ENCODE measurements at places on chromosomes 12 and 14. TPM values are rescaled to one million over a fixed set of nuclear protein-coding genes. Genes with fewer than 3 reads are reported as not detected.

Gene EPS8
- total RNA-seq: 108 TPM

Gene TMEM119
- total RNA-seq: 102 TPM

Gene PPP4R3A
- total RNA-seq: 136 TPM

Gene NYNRIN
- 43.4 TPM for total RNA-seq

Gene CLEC4D
- not detected for total RNA-seq

Gene HCFC2
- total RNA-seq: 19.7 TPM

Gene MGAT4C
- 2.5 TPM for total RNA-seq

Gene RHOJ
- total RNA-seq: 40.8 TPM

Gene ATF7IP
- total RNA-seq: 102 TPM

Gene FAM181A
- not detected for total RNA-seq

Gene SMAGP
- 1.2 TPM for total RNA-seq

Gene GPR68
- not detected for total RNA-seq

Gene AQP2
- not detected for total RNA-seq

Gene RNU6-8
- total RNA-seq: not detected

Gene RNASE3
- total RNA-seq: not detected

Gene KRT82
- total RNA-seq: not detected

Gene P2RX7
- 3.5 TPM for total RNA-seq

Gene ATL1
- 10.2 TPM for total RNA-seq

Gene CIT
- 28.1 TPM for total RNA-seq
